ENCODE measurements at places on chromosomes 6 and 20.

GRCh38 chr6:33176906-33177305 is 15.4 kb downstream of the COL11A2 start:
- DNase-seq, result no peak

GRCh38 chr6:106273087-106273486 is 52.5 kb downstream of the ATG5 start:
- DNase-seq, result no peak

DNA sequence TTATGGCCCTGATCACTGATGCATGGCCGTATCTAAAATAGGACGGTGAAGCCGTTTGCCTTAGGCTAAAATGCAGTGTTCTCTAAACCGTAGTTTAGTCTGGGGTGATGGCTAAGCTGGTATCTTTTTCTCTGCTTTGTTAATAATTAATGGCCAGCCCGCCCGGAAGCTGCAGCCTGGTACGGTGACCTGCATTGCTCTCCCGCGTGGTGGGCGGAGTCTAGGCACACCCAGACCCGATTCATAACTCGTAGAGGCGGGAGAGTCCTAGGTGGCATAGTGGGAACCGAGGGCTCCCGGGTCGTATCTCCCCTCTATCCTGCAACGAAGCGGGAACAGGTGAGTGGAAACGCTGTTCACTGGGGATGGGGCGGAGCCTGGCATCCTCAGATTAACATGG is 5.5 kb downstream of the CDH4 start:
- DNase-seq, result no peak

GRCh38 chr20:23684261-23684660 is 4.6 kb downstream of the CST4 start:
- DNase-seq, result no peak

DNA sequence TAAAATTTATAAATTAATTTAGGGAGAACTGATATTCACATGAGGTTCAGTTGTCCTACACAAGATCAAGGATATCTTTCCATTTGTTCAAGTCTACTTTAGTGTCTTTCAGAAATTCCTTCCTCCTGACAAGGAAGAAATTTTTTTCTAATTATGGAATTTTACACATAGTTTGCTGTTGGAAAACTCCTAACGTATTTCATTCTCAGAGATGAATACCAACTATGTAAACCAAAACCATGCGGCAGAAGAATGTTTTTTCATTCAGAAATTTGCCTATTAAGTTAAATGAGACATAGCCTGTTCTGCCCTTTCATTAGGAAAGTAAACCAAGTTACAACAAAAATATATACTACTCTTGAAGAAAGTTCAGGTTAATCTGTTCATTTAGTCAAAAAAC is 111.2 kb upstream of the PRDM1 start:
- no peak for DNase-seq

DNA sequence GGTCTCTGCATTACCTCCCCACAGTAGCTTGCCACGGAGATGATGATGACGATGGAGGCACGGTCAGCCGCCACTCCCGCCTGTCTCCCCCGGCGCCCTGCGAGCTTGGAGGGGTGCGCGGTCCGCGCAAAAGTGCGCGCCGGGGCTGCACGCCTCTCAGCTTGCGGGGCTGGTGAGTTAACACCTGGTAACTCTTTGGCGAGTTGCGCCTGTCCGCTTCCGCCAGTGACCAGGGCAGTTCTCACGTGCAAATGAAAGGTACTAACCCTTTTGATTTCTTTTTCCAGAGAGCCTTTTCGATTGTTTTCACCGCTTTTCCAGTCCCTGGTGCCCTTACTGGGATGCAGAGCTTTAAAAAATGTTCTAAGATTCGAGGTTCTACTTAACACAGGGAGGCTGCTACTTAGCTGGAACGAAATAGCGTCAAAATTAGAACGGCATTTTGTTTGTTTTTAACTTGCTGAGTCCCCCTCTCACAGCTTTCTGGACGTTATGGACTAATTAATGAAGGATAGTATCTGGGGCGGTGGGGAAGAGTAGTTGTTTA is 6.2 kb downstream of the GRIK2 start:
- no peak for DNase-seq

GRCh38 chr6:6474170-6474920 is 114.2 kb upstream of the LY86 start:
- no peak for DNase-seq

GRCh38 chr6:135568379-135568778 is 70.8 kb upstream of the AHI1 start:
- DNase-seq, result peak; percentile 66

- peak; percentile 87 for DNase-seq
Measured at GRCh38 chr6:108736832-108737231, 111.4 kb upstream of the ARMC2 start.

DNA sequence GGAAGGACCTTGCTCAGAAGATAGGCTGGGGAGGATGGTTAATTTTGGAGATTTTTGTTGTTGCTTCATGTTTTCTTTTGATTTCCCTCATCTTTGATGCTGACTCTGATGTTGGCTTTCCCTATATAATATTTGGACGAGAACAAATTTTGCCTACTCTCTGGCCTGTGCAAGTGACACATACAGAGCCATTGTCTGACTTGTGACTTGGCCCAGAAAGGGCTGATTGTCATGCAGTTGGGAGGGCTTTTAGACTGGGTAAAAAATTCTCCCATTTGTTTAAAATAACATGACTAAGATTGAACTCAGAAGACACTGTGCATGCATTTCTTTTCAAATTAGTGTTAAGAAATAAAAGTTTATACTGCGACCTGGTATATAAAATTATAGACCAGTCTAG is 98.6 kb upstream of the SUPT3H start:
- DNase-seq, result no peak

DNA sequence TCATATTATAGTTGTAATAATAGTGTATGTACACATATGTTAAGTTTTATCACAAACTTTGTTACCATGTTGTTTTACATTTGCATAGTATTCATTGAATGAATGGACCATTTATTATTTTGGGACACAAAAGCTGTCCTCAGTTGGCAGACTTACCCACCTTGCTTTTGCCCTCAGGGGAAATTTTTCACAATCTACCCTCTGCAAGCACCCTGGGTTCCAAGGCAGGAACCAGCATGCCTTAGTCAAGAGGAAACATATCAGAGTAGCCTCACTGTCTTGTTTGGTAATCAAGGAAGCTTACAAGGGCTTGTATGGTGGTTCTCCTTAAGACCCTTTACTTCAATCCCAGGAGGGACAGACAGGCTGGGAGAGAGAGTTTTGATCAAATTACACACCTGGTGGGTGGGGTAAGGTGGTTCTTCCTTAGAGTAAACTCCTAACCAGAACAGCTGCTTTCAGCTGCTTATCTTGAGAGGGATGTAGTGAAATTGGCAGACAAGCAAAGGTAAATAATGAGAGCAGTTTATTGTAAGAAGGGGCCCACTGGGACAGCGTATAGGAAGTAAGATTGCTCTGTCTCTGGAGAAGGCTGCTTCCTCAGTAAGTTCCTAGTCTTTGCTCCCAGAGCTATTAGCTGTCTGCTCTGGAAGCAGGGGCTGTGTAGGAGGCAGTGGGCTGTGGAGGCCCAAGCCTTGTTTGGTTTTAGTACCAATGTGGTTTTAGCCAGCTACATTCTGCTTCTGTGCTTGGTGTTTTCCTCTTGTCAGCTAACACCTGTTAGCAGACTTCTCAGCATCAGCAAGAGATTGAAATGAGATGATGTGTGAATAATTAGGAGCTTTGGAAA is 31.1 kb downstream of the BRPF3 start:
- DNase-seq, result no peak

DNA sequence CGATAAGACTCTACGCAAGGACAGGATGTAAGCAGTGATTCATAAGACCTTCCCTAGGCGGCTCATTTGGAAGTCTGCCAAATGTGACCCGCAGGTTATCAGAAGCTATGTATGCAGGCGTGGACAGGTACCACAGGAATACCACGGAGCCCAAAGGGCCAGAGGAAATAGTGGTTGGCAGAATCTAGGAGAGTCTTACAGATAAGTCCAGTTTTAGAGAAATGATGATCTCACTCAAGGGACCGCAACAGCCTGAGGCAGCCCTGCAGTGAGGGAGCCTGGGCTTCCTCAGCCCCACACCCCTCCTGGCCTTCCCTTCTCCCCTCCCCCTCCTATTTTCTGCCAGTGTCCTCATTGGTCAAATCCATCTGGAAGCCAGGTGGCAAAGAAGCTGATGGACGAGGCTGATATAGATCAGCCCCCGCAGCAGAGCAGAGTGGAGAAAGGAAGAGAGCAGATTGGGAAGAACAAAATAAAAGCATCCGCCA is 110.6 kb downstream of the FNDC1 start:
- no peak for DNase-seq

- no peak for DNase-seq
Measured at GRCh38 chr20:15832512-15832911, 740.7 kb downstream of the KIF16B start.

GRCh38 chr6:13834790-13835189 is 20.4 kb upstream of the MCUR1 start:
- DNase-seq, result no peak

DNA sequence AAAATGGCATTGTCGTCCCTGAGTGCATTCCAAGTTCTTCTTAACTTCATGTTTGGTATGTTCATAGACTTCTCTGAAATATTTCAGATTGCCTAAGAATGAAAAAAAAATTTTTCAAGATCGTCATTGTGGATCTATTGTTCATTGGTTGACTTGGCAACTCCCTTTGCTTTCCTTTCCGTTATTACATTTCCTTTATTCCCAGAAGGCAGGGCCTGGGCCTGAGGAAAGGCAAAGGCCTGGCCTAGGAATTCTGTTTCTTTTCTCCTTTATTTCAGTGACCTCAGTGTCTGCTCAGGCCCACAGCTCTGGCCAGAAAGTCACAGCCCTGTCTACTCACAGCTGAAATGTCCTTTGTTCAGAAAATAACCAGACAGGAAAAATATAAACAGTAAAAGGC is 401.6 kb upstream of the PLCB4 start:
- DNase-seq, result no peak

DNA sequence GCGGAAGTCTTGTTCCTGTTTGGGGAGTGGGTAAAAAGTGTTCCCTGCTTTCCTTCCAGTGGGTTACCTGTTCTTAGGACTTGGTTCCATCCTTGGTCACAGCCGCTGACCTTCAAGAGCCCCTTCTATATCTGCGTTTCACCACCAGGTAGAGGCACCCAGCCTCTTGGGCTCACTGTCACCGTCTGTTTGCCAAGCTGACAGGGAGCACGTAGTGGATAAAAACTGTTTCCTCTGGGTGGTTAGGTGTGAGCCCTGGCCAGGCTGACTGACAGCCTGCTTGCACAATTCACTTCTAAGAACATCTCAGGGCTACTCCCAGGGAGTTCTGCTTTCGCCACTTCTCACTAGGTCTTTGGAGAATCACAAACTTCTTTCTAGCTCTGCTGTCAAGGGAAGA is 1.8 kb upstream of the JPH2 start:
- DNase-seq, result no peak

- no peak for DNase-seq
Measured at GRCh38 chr6:91185072-91185471, 598.2 kb upstream of the MAP3K7 start.

GRCh38 chr6:98286620-98287019 is 547.8 kb upstream of the POU3F2 start:
- DNase-seq, result no peak

- DNase-seq, result no peak
Measured at GRCh38 chr6:166304106-166304505, 4.1 kb downstream of the PRR18 start.

DNA sequence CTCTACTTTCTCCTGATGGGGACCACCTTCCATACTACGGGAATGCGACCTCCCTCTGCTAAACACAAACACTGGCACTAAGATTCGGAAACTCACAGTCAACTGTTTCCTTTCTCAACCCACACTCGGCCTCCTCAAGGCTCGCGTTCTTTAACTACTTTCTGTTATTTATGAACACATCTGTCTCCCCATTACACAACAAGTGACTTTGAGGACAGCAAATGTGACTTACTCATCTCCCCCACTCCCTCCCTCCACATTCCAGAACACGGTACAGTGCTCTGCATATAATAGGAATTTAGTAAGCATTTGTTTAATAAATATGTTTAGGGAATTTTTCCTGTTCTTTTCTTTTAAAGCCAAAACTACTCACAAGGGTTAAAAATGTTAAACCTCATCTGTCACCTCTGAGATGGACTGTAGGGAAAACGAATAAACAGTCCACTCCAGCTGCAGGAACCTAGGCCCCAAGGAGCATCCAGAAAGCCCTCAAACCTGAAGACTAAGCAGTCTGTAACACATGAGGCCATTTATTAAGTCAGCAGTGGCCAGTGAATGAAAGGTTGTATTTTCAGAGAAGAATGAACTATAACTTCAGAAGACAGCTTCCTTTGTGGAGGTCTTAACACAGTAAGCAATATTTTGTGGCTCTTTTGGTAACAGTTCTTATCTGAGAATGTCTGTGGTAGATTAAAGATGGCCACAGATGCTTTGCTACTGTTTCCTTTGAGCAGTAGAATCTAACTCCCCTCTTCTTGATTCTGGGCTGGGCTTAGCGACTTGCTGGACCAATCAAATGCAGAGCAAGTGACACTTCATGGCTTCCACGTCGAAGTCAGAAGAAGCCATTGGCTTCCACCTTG is 209.6 kb upstream of the DTNBP1 start:
- no peak for DNase-seq

DNA sequence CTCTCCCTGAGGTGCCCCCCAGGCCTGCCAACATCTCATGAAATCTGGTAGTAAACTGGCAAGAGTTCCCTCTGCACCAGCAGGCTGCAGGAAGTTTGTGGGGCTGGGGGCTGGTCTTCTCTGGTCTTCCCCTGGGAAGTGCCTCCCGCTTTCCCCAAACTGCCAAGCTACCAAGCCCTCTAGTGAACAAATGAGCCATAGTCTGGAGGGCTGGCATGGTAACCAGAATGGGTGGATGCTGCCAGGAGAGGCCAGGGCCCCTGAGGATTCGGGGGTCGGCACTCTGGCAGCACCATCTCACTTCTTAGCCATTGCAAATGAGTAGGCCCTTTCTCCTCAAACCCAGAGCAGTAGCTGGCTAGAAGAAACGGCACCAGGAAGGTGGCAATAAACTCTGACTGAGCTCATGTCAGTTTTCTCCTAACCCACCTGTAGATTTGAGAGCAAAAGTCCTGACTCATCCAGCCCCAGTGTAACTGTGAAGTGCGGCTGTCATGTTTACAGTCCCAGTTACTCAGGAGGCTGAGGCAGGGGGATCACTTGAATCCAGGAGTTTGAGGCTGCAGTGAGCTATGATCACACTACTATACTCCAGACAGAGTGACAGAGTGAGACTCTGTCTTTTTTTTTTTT is 35.9 kb downstream of the ZC3H12D start:
- no peak for DNase-seq

DNA sequence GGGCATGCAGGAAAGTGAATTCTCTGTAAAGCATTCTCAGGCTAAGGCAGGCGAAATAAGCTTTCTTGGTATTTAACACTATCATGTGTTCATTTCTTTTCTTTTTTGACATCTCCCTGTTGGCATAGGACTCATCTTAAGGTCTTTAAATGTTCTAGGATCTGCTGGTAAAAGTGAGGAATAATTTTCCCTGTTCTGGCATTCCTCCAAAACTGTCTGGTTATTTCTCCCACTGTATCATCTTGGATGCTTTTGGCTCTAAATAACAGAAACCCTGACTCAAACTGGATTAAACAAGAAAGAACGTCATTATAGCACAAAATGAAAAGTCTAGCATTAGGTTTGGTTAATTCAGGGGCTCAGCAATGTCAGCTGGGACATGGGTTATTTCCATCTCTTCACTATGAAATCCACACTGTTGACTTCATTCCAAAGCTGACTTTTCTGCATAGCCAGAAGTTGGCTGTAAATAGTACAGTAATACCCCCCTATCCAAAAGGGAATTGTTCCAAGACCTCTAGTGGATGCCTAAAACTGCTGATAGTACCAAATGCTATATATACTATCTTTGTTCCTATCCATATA is 37.9 kb upstream of the SNAP25 start:
- no peak for DNase-seq

Data from retinal pigment epithelial cell (primary cell).